ENCODE measurements at places on chromosomes 1 and 21.

- no peak for DNase-seq
These were observed 105.4 kb upstream of the PDC start for GRCh38 chr1:186566140-186566855.

- DNase-seq = no peak
These were observed 110.0 kb downstream of the AMY1C start for GRCh38 chr1:103859721-103860120.

DNA sequence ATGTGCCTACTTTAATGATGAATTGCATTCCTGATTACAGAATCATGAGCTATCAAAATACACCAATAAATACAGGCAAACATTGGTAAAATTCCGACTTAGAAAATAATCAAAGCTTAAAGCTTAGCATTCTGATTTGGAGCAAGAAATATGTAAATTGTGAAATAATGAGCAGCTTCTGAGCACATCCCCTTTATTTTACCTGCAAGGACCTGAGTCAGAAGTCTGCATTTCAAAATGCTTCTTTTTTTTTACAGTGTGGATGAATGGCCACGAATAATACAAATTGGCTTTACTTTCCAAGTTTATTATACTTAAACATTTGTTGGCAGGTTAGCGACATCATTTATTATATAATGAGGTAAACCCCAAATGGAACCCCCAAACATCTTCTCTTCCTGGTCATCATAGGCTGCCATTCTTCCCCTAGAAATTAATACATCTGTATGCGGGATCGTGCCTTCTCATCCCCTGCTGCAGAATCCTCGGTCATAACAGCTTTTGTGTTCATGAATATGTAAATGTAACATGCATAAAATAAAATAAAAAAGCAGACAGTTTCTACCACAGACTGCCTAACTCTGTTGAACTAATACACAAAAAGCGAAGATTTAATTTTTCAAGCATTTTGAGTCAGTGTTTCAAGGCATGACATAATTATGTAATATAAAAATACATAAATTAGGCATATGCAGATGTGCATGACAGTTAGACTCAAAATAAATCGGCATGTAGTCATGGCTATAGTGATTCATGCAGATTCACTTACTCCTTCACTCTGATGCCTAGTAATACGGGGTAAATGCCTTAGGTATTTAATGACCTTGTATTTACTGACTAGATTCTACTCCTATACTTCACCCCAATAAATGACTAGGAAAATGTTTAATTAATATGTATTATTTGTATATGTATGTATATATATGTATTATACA, 339.7 kb downstream of the USP25 start:
- DNase-seq = no peak

- no peak for DNase-seq
These were observed 1.9 kb downstream of the RNF187 start for GRCh38 chr1:228488818-228489674.

- no peak for DNase-seq
These were observed 16.6 kb downstream of the UTP11 start for GRCh38 chr1:38029081-38029681.

- no peak for DNase-seq
These were observed 213.8 kb downstream of the ROR1 start for GRCh38 chr1:63987628-63988024.

- DNase-seq = peak; percentile 93
These were observed 3.7 kb downstream of the CD52 start for GRCh38 chr1:26321315-26322041.

DNA sequence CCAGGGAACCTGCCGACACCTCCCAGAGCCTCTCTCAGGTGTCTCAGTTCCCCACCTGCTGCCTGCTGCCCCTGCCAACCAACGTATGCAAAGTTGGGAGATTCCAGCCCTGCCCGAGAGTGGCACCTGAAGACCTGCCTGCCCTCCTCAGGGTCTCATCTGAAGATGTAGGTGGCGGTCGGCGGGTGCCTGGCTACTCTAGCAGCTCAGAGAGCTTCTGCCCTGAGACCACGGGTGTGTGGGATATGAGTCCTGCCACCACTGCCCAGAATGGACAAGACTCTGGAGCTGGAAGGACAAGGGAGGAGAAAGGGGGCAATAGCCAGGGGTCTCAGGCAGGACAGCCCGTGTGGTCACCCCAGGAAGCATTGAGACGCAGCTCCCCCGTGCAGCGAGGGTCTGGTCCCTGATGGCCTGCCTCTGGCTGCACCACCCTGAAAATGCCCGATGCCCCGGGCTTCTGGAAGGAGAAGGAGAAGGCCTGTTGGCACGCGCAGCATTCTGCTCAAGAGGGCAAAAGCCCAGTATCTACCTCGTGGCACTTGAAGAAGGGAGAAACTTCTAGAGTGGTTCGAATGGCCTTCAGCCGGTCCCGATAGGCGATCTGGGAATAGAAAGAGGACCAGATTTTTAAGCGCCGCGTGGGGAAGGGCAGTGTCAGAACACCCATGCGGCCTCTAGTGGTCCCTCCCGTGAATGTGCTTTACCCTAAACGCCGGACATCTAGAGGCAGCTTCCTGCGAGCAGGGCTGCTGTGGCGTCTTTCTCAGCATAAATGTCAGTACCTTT, 88.8 kb downstream of the STUM start:
- DNase-seq = no peak

DNA sequence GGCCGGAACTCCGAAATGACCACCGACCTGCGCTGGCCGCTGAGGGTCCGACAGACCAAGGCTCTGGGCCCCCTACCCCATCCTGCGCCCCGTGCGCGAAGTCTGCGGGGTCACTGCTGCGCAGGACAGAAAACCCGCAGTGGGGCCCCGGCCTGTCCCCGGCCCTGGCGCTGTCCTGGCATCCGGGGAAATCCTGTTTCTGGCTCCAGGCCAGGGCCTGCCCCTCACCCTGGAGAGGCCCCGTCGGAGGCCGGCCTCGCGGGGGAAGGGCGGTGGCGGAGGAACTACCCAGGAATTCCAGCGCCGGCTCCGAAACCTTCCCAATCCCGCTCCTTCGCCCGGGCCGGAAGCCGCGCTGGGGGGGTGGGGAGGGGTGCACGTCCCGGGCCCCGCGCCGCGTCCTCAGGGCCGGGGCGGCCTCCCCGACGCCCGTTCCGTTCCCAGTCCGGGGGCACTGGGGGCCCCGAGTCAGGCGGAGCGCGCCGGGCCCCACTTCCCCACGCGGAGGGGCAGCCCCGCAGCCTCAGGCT, 77.0 kb downstream of the MORN1 start:
- DNase-seq = no peak

DNA sequence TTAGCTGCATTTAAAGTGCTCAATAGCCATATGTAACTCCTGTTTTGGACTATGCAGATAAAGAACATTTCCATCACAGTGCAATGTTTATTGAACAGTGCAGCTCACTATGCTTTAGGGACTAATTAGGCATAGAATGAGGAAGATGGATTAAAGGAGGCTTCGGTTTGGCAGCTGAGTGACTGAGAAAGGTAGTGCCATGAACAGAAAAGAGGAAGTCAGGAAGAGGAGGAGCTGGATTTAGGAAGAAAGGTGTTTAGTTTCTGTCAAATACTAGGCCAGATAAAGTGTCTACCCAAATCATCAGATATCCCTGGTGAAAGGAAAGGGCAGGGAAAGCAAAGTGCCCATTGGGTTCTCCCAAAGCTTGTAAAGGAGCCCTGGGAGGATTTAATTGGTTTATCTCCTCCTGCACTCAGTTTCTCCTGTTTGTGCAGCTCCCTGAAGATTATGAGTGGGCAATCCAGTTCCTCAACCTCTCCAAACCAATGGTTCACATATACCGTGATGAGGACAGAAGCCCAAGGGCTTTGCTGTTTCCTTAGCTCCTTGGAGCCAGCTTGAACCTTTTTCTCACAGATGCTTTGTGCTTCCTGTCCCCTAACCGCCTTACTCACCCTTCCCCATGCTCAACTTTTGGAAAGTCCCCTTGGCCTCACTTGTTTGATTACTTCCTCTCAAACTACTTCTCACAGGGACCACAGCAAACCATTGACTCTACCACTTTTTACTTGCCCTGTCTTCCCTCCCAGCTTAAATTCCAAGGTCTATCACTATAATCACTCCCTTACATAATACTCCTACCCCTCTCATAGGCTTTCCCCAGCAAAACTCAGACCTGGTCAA, 3.5 kb upstream of the RAP1A start:
- no peak for DNase-seq

DNA sequence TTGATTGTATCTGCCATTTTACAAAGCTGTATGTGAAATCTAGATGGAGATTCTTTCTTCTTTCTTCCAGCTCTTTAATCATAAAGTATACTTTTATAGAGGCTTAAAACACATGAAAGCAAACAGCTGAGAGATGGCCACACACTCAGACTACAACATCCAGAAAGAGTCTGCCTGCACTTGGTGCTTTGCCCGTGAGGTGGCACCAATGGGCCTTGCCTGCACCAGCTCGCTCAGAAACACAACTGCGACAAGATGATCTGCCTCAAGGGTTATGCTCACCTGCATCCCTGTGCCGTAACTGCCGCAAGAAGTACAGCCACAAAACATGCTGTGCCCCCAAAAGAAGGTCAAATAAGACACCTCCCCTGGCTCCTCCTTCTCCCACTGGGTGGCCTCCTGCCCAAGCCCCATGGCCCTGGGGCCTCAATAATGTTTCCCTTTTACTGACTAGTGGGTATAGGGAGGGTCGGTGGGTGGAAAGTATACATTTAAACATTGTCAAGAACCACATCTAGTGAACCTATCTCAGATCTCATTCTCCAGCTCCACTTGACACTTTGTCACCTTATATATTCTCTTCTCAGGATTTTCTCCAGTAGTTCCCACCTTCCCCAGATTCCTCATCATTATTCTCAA, 66.7 kb upstream of the ANGPTL3 start:
- no peak for DNase-seq

DNA sequence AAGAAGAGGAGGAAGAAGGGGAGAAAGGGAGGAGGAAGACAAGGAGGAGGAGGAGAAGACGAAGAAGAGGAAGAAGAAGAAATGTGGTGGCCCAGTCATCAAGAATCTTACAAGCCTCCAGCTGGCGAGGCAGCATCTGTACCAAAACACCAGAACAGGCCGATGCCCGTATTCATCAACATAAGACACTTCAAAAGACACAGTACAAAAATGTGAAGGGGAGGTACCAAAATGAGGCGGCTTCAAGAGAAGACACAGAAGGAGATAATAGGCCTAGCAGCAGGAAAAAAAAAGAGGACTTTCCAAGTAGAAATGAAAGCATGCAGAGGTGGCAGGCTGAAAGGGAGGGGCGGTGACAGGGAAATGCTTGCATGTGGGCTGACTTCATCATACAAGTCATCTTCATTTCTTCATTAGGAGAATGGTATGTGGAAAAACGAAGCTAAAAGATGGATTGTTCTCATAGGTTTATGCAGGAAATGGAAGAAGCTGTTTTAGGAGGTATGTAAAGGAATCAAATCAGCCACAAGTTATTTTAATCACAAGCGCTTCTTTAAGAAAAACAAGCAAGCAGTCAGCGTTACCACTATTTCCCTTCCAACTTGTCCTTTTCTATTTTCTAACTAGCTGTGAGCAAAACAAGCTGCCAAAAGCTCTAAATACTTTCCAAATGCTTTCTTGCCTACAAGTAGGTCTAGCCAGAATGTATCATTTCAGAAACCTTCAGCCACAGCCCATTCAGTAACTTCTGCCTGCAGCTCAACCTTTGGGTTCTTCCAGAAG, 192.3 kb downstream of the SLC45A1 start:
- DNase-seq = no peak

DNA sequence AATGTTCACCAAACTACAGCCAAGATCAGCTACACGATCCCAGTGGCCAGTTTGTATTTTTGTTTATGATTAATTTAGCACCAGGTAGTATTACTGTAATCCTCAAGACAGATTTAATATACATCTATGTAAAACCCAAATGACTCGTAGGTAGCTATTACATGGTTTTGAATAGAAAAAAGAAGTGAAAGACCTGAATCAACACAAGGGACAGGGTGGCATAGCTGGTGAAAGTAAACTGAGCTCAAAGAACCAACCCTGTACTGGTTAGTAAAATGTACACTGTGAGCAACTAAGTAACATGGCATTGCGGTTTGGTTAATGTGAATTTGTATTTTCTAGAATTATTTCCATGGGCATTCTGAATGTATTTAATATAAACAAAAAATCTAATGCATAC, 8.8 kb downstream of the GPATCH2 start:
- no peak for DNase-seq

DNA sequence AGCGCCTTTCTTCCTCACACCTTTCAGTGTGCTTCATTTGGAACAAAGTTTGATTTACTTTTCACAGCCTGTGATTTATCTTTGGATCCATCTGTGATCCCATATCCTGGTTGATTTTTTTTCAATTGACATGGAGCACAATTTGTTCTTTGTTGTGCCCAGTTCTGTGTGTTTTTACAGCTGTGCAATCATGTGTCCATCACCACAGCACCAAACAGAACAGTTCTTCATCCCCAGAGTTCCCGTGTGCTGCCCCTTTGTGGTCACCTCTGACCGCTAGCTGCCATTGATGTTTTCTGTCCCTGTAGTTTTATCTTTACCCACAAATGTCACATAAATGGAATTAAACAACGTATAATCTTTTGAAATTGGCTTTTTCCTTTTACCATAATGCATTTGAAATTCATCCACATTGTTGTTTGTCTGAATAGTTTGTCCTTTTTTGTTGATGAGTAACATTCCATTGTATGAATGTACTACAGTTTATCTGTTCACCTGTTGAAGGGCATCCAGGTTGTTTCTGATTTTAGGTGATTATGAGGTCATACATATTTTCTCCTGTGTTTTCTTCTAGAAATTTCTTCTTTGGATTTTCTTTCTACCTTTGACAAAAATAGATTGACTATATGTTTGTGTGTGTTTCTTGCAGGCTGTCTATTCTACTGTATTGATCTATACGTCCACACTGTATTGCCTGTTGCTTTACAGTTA, 17.4 kb downstream of the MIGA1 start:
- no peak for DNase-seq

- no peak for DNase-seq
These were observed at the start of gene GPA33 for GRCh38 chr1:167090314-167090942. GPA33 (minus strand) TSS chr1:167090377; CDS start chr1:167090287, 90 bp downstream.

DNA sequence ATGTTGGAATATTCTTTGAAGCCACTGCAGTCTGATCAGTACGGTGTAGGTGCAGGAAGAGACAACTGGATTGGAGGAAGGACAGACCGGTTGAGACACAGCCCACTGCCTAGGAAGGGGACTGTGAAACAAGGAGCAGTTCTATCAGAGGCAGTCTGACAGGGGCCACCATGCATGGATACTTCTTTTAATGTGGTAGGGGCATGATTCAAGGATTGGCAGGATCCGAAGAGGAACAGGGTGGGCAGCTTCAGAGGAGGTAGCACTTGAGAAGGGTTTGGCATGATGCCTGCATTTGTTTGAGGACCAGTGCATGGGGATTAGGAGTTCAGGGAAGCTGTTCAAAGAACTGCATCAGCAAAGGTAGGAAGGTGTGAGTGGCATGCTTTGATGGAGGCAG, 167.9 kb downstream of the DYRK1A start:
- DNase-seq = no peak
